H9 (cell line): ENCODE measurements at places on chromosomes 11 and 22.

DNA sequence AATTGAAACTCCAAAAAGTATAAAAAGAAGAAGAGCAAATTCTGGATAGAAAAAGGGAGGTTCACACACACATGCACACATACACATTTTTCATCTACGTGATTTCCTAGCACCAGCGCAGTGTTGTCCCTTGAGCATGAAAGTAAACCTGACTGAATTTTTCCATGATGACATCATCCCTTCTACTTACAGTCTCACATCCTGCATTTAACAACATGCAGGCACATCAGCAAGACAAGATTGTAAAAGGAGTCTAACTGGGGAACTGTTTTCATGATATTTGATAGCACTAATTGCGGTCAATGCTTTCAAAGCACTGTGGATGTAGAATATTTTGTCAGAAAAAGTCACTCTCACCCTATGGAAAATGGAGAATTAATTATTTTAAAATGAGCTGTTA lies 36.6 kb downstream of the GAS2 start:
- DNase-seq: no peak

GRCh38 chr11:118998388-118998717 lies 415 bp downstream of the CENATAC start:
- DNase-seq: peak; percentile 55

GRCh38 chr22:29700900-29701154 lies 19.0 kb upstream of the CABP7 start:
- DNase-seq: no peak

DNA sequence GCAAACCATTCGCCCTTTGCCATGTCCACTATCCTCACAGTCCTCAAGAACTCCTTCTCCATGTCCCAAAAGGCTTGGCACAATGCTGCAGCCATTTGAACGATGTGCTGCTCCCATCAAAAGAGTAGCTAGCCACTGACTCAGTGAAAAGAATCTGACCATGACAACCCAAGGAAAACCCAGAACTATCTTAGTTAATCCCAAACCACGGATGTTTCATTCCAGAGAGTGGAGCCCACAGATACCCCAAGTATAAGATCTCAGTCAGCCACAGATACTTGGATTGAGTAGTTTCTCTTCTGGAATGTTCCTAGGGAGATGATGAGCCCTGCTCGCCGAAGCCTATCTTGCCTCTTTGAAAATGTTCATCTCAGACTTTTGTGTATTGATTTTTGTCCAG lies 176.9 kb downstream of the NAV2 start:
- DNase-seq: no peak

- no peak for DNase-seq
These were observed 157.9 kb downstream of the NCAM1 start for GRCh38 chr11:113119074-113119473.

DNA sequence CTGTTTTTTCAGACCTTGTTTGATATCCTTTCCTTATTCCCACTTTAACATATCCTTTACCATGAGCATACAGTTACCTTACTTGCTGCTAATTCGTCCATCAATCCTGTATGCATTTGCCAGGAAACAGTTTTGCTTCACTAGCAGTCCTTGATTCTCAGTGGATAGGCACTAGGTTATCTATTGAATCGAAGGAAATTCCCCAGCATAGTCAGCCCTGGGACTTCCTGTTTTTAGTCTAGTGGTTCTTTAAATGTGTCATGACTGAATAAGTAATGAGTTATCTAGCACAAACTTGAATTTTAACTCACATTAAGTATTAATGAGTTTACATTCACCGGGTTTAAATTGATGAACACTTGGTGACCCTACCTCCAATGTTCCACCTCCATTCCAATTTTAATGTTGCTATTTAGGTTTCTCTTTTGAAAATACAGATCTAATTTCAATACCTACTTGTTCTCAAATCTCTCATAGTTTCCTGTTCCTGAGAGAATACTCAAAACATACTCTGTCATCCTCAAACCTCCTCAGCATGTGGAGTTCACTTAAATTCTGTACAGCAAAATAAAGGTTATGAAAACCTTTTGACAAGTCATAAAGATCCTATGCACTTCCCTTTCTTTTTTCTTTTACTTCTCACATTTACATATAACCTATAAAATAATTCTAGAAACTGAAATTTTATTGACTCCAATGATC lies 1375.1 kb upstream of the TENM4 start:
- DNase-seq: no peak
